ENCODE measurements at places on chromosomes 12 and 14. TPM values are rescaled to one million over a fixed set of nuclear protein-coding genes. Genes with fewer than 3 reads are reported as not detected.
A peak's percentile ranks its signal among the peaks of the same experiment; 100 is the strongest.

- DNase-seq = no peak
Measured at GRCh38 chr14:90107789-90108188, 46.0 kb downstream of the KCNK13 start.

DBX2 gene
- 1.6 TPM for total RNA-seq

DNA sequence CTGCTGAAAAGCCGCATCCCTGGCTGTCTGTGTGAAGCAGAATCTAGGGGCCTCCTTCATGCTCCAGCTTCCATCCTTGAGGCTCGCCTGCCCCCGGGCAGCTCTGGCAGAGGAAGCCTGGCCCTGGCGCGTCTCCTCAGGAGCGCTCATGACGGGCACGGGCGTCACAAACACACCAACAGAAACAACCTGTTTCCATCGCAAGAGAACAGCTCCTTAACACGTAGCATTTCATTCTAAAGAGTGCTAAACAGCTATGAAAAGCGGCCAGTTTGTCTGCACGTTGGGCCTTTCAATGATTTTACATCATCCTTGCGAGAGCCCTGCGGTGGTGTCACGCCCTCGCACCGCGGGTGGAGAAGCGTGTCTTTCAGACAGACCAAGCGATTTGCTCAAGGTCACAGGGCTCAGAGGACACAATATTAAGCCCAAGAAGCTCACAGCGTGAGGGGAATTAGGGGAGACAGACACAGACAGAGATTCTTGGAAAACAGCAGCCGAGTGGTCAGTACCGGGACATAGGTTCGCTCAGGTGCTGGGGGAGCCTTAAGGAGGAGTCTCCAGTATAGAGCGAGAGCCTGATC lies 4.9 kb downstream of the ADGRD1 start:
- DNase-seq = no peak

KLC1 gene
- total RNA-seq = 355 TPM

DNA sequence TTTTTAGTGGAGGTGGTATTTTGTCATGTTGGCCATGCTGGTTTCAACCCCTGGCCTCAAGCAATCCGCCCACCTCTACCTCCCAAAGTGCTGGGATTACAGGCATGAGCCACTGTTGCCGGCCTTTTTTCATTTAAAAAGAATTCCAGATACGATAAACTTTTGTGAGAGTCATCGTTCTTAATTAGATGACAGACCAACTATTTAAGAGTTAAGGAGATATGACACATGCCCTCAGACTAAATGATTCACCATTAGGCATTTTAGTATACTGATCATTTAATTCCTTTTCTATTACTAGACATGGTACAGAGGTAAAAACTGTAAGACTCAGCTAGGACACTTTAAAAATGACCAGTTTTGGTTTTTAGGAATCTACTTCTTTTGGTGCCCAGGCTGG lies 2.4 kb downstream of the ANKRD13A start:
- no peak for DNase-seq

- DNase-seq = no peak
Measured at GRCh38 chr12:4386801-4387200, 7.3 kb upstream of the FGF23 start.

GRCh38 chr14:104202259-104203070 lies 64.1 kb downstream of the KIF26A start:
- no peak for DNase-seq

IL26 gene
- total RNA-seq = not detected

SLC25A47 gene
- total RNA-seq = not detected

- DNase-seq = no peak
Measured at GRCh38 chr12:71955970-71956369, 17.3 kb downstream of the TPH2 start.

GRCh38 chr14:35286003-35286600 lies 6.1 kb upstream of the PSMA6 start:
- no peak for DNase-seq

DNA sequence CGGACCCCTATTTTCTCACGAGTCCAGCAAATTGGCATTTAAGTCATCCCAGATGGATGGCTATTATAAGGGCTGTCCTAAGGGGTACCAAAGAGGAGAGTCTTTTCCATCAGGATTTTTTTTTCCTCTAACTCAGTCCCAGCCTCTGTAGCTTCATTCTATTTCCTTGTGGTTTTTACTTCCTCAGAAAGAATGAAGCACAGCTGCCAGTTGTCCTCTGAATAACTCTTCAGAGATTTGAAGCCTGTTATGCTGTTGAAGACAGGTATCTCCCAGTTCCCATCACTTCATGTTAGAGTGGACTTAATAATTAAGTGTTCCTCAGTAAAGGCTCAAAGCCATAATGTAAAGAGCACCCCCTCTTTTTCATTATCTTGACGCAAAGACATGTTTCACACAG lies 48.5 kb upstream of the HOXC13 start:
- DNase-seq = no peak

- DNase-seq = no peak
Measured at GRCh38 chr12:81128930-81129554, 51.2 kb downstream of the ACSS3 start.

GRCh38 chr12:3202734-3203446 lies 125.7 kb downstream of the TSPAN9 start:
- DNase-seq = no peak

OR4Q3 gene
- total RNA-seq = not detected

SLC6A13 gene
- total RNA-seq = 10.0 TPM

FOXG1 gene
- 75.5 TPM for total RNA-seq

DNA sequence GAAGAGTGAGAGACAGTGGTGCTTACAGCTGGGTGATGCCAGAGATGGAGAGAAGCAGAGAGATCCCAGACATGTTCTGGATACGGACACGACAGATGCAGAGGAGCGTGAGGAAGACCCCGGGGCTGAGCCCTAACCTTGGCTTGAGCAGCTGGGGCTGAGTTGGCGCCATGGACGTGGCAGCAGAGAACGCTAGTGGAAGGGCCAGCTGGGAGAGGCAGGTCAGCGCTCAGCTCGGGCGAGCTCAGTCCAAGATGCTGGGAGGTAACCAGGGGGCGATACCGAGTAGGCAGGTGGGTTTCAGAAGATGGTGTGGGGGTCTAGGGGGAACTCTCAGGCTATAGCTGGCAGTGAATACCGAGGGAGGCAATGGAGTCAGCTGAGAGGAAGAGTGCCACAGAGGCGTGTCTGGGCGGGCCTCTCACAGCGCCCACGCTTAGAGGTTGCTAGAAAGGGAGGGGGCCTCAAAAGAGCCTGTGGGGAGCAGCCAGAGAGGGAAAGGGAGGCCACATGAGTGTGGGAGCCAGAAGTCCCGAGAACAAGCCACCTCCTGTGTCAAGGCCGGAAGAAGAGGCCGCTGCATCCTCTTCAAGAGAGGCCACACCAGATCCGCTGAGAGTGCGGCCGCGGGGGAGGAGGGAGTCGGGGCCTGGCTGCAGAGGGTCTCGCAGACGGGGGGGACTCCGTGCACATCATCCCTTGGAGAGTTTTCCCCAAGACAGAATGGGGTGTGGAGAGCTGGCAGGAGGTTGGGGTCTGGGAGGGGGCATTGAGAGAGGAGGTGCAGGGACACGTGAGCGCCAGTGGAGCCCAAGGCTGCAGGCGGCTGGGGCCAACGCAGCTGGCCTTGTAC lies 57.0 kb upstream of the DIO3 start:
- DNase-seq = no peak

DNA sequence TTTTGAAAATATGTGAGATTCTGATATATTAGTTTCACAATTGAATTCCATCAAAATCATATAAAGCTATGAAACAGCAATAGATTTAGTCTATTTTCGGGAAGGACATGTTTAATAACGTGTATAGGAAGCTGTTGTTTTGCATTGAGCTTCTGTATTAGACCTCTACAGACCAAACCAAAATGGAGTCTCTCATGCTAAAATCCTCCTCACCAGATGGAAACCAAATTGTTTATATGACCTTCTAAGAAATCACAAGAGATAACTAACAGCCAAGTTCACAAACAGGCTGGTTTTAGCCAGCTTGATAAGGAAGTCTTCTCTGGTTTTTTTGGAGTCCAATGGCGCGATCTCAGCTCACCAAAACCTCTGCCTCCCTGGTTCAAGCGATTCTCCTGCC lies 23.9 kb downstream of the L2HGDH start:
- no peak for DNase-seq

GRCh38 chr12:72011374-72011773 lies 72.7 kb downstream of the TPH2 start:
- no peak for DNase-seq

GALNT16 gene
- 5.5 TPM for total RNA-seq

ERBB3 gene
- total RNA-seq = 2.2 TPM

EFS gene
- total RNA-seq = 17.5 TPM

GRCh38 chr12:50070314-50071060 lies 13.1 kb downstream of the ASIC1 start:
- peak; percentile 63 for DNase-seq

GRCh38 chr14:102317564-102318248 lies 1.8 kb upstream of the ZNF839 start:
- DNase-seq = peak; percentile 9

DNA sequence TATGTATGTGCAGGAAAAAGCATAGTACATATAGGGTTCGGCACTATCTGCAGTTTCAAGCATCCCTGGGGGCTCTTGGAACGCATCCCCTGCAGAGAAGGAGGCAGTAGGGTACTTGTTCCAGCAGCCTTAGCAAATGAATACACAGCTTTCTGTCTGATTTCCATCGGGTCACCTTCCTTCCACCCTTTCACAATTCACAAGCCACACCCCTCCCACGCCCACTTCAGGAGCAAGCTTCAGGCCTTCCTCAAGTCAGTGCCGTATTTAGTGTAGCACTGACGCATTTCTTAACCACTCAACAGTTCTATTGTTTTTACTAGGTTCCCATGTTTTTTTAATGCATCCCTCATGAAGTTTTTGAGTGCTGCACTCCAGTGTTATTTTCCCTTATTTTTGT lies 64.2 kb downstream of the CLMN start:
- no peak for DNase-seq

TAS2R9 gene
- total RNA-seq = 1.2 TPM

DNA sequence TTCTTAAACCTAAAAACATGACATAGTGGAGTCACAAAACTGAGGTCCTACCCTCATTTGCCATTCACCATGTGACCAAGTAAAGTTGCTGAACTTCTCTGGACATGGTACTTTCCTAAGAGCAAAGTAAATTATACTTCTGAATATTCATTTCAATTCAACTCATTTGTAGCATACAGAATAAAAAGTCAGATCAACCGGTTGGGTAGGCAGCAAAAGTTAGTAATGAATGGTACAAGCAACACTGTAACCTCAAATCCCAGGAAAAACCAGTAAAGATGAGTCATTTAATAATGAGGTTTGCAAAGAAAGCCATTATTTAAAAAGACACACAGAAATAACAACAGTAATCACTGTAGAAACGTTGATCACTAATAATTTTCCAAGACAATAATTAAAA lies 8.7 kb downstream of the POLE2 start:
- DNase-seq = no peak

DNA sequence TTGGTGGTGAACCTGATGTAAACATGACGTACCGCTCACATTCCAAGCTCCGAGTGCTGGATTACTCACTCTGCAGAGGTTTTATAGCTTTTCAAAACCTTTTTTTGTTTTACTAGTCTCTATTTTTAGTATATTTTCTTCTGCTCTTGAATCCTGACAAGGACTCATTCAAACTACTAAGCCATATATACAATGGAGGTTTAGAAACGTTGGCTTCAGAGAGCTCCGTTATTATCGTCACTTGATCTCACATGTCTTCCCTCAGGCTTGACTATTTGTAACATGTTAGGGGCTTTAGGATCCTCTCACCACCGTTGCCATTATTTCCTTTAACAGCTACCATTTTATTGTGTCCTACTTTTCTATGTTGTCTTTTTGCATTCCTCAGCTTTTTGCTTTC lies 1321.5 kb upstream of the FLRT2 start:
- no peak for DNase-seq

VEZT gene
- total RNA-seq = 256 TPM

DNA sequence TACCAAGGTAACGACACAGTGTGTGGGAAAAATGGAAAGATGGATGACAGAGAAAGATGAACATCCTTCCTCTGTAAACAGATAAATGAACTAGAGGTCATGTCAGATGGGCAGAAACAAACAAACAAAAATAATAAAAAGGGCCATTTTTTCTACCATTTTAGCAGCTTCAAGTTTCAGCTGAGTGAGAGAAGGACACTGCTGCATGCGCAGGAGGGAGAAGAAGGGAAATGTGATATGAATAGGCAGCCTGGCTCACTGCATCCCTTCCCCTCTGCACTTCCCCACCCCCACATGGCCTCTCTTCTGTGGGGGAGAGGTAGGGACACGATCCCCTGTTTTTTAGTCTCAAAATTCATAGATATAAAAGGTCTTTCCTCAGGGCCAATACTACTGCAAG lies 492.0 kb downstream of the NELL2 start:
- no peak for DNase-seq

ZNF140 gene
- total RNA-seq = 51.3 TPM

POTEM gene
- not detected for total RNA-seq

GRCh38 chr12:103024650-103025049 lies 67.2 kb downstream of the ASCL1 start:
- DNase-seq = no peak

GRCh38 chr14:42163136-42163535 lies 556.5 kb downstream of the LRFN5 start:
- DNase-seq = no peak

- DNase-seq = no peak
Measured at GRCh38 chr12:168763-169525, 45.0 kb downstream of the SLC6A12 start.

Measured in occipital lobe (tissue), 3 donors.